Stimulated activated CD4-positive, alpha-beta T cell treated with anti-CD3 and anti-CD28 coated beads, Interleukin-1b, Interleukin-23, amount 100 ng/mL, for 1 hour (primary cell): ENCODE measurements at places on chromosomes 3 and 15.

DNA sequence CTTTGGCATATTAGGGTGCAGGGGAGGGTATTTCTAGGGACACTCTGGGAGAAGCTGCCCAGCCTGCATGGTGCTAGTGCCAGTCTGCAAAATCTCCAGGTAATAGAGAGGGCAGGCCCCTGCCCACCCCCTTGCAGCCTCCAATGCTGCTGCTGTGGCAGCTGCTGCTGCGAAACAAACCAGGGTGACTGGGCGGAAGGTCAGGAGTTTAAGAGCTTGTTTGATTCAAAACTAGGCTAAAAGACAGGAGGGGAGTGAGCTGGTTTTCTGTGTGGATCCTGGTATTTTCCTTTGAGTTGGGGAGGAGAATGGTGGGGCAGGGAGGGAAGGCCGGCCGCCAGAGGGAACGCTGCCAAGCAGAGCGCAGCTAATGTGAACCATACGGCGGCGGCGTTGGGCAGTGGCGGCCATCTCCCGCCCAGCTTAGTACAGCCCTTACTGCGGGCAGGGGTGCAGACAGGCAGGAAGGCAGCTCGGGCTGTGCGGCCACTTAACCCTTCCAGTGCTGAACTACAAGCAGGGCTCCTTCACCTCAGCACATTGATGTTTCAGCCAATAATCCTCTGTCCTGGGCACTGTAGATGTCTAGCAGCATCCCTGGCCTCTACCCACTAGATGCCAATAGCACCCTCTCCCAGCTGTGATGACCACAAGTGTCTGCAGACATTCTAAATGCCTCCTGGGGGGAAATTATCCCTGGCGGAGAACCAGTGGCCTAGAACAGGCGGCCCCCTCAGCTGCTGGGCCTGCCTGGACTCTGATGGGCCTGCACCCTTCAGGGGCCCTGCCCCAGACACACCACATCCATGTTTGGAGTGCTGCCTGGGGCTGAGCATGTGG lies 125.7 kb downstream of the EEFSEC start:
- no peak for DNase-seq

DNA sequence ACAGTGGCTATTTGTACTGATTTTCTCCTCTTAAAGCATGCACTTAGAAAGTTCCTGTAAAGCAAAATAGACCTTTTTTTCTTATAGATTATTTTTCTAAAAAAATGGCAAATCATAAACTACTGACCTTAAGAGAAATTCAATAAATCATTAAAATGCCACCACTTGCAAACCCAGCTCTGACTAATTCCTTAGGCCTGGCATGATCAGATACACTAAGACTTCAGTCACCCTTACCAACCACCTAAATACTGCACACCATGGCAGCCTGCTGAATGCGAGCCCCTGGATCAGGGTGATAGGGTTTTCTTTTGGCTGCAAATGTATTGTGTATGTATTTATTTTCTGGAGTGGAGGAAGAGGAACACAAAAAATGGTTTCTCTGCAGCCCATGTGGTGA lies 370.6 kb upstream of the TBL1XR1 start:
- DNase-seq: no peak

- no peak for DNase-seq
Measured at GRCh38 chr3:10556312-10556711, 50.9 kb upstream of the ATP2B2 start.

DNA sequence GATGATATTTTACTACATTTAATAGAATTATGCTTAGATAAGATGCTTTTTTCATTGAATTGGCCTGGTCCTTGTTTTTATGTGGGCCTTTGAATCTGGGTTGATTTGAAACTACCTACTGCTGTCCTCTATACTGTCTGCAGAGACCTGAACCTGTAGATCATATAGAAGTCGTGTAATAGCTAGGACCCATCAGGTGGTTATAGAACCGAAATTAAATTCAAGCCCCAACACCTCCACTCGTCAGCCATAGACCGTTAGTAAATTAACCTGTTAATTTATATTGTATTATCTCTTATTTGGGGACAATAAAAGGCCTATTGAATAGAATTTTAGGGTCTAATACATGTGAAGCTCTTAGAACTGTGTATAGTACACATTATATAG lies 108.4 kb downstream of the MBNL1 start:
- no peak for DNase-seq
